ENCODE measurements at places on chromosomes 13 and 19.

DNA sequence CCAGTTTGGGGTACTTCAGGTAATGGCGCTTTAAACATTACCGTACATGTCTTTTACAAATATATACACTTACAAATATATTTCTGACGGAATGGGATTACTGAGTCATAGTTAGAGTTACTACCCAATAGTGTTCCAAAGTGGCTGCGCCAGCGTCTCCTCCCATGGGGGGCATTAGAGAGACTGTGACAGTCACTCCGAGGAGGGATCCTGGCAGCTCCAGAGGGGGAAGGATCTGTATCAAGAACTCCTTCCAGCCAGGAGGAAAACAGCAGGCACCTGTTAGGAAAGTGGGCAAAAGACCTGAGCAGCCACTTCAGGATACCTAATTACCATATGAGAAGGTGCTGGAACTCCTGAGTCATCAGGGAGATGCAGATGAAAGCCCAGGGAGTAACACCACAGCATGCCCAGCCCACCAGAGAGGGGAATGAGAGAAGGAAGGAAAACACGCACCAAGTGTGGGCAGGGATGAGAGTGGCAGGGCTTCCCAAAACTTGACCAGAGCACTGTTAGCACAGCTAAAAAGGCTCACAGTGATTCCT, 52.9 kb downstream of the SLC7A9 start:
- DNase-seq = no peak

GRCh38 chr13:38819053-38819452, 132.2 kb downstream of the FREM2 start:
- no peak for DNase-seq

- DNase-seq = no peak
Observed at GRCh38 chr13:25478186-25478585, 106.4 kb downstream of the ATP8A2 start.

- DNase-seq = no peak
Observed at GRCh38 chr19:941292-942132, 15.7 kb downstream of the ARID3A start.

DNA sequence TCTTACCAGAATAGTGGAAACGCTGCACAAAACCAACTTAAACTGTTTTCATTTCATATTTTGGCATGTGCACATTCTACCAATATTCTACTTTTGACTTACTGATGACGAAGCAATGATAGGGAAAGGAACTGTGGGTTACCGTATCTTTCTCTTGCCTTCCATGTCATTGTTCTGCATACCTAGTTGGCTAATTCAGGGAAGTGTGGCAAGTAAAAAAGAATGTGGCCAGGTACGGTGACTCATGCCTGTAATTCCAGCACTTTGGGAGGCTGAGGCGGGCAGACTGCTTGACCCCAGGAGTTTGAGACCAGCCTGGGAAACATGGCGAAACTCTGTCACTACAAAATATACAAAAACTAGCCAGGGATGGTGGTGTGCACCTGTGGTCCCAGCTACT, 108.2 kb downstream of the SIPA1L3 start:
- DNase-seq = no peak

GRCh38 chr13:59665184-59665583, 498.5 kb downstream of the DIAPH3 start:
- no peak for DNase-seq

- no peak for DNase-seq
Observed at GRCh38 chr19:51094696-51095279, 12.1 kb upstream of the KLK14 start.

DNA sequence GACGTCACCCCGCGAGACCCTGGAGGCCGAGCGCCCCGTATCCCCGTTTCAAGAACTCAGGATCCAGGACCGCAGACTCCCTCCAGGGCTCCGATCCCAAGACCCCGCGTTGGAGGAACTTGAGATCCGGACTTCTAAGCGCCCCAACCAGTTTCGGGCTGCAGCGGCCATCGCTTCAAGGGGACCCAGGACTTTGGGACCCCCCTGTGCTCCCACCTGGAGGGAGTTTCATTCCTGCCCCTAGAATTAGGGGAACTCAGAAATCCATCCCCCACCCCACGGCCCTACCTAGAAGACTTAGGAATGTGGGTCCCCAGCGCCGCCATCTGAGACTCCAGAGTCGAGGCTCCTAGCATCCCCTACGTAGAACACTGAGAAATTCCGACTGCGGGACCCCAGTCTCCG, 400 bp downstream of the PLEKHG2 start:
- DNase-seq = no peak

GRCh38 chr19:55259540-55260210, 858 bp upstream of the PPP6R1 start:
- no peak for DNase-seq

DNA sequence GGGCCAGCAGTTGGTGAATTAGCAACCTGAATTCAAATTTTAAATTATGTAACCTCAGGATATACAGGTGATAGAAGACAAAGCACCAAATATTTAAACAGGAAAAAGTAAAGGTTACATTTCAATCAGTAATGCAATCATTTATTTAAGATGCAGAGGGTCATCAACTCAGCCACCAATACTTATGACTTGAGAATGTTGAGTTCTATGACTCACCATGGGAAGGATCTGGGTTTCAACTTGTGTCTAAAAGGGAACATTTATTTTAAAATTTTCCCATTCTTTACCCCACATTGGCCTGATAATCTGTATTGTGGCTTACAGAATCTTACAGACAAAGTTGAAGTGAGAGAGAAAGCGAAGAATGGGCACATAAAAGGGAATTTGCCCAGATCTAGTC, 418.0 kb downstream of the NDFIP2 start:
- no peak for DNase-seq

DNA sequence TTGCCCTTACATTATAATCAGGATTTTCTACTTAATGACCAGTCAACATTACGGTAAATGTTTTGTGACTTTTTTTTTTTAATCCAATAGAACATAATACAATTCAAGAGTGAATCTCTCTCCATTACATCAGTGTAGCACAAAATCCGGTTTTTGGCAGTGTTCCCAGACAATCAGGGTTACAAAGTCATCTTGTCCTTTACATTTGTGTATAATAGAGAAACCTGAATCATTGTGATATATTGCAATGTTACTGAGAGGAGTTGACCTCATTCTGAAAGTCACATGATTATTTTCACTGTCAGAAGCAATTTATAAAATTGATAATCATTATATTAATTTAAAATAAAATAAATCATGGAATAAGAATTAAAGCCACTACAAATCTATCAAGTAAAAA, 1346.0 kb upstream of the SPRY2 start:
- DNase-seq = no peak

DNA sequence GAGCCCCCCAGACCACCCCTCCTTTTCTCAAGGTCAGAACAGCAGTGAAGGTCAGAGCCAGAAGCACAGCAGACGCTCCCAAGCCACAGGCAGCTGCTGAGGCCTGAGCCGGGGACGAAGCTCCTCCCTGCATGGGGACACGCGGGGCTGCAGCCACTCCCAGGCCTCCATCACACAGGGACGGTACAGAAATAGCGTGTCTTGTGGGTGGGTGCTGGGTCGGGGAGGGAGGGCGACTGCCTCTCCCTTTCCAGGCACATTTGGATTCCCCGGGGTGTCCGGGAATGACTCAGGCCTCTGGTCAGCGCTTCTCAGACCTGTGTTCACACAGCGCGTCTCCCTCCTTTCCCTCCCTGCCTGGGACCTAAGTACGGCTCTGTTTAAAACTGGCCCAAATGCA, 33.2 kb downstream of the RASA3 start:
- no peak for DNase-seq

DNA sequence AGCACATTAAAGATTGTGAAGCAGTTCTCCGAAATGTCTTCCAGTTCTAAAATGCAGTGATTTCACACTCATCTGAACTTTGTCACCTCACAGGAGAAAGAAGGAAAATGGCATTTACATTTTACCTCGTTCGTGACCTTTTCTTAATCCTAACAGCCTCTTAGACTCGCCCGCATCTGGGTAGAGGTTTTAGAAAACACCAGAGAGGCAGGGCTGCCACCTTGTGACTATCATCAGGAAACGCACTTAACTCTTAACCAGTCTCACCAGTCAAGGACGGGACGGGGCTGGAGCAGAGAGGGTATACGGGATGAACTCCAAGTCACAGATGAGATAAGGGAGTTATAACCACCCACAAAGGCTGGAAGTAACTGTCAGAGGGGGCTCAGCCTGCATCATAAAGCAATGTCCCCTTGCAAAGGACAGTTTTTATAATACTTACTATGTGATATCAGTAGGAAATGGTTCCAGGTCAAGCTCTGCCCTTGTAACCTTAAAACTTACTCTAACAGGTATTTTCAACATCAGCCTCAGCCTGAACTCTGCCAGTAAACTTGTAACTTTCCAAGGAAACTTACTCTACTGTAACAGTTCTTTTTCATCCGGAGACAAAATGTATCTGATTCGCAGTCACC, 8.6 kb upstream of the CEACAM6 start:
- peak; percentile 10 for DNase-seq

- no peak for DNase-seq
Observed at GRCh38 chr13:50055454-50055853, 40.2 kb downstream of the KCNRG start.

- no peak for DNase-seq
Observed at GRCh38 chr19:3839941-3840340, 28.9 kb downstream of the ZFR2 start.

DNA sequence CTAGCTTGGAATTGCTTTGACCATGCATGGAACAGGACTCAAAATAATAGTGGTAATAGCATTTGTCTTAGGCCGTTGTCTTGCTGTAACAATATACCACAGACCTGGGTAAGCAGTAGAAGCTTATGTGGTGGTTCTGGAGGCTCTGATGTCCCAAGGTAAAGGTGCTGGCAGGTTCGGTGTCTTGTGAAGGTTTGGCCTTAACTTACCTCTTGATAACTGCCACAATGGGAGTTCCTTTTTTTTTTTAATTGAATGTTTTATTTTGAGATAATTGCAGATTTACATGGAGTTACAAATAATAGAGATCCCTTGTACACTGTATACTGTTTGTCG, 5.8 kb downstream of the RPL21 start:
- DNase-seq = no peak

- no peak for DNase-seq
Observed at GRCh38 chr13:108760541-108760940, 131.1 kb downstream of the MYO16 start.

- DNase-seq = no peak
Observed at GRCh38 chr19:34539396-34539795, 57.8 kb downstream of the WTIP start.

- no peak for DNase-seq
Observed at GRCh38 chr19:12840091-12841079, 2.1 kb downstream of the MAST1 start.

DNA sequence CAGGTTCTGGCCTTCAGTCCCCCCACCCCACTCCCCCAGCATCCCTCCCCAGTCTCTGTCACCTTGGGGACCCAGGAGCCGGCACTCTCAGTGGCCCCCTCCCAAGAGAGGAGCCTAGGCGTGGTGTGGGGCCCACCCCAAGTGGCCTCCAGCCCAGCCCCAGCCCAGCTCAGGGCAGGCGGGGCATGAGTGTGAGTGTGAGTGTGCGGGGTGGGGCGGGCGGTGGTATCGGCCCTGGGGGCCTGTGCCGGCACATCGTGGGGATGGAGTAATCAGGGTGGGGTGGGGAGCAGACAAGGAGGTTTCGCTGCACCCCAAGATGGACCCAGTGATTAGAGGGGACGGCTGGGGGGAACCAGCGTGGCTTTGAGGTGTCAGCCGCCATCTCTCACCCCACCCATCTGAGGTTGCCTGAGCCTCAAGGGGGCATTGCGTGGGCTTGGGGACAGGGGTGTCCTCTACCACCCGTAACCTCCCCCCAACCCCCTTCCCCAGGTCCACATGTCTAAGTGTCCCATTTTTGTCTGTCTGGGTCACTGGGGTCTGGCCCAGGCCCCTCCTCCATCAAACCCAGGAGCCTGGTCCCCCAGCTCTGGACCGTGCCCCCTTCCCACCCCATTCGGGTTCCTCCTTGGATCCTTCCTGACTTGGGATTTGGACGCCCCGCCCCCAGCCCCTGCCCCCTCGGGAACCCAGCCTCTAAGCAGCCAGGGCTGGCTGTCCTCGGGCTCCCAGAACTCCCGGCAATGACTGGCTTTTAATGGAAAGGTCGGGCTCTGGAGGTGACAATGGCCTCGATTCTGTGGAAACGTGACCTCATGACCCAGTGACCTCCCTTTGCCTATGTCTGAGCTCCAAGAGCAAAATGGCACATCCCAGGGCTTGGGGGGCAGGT, 6.9 kb upstream of the SULT2B1 start:
- DNase-seq = no peak

DNA sequence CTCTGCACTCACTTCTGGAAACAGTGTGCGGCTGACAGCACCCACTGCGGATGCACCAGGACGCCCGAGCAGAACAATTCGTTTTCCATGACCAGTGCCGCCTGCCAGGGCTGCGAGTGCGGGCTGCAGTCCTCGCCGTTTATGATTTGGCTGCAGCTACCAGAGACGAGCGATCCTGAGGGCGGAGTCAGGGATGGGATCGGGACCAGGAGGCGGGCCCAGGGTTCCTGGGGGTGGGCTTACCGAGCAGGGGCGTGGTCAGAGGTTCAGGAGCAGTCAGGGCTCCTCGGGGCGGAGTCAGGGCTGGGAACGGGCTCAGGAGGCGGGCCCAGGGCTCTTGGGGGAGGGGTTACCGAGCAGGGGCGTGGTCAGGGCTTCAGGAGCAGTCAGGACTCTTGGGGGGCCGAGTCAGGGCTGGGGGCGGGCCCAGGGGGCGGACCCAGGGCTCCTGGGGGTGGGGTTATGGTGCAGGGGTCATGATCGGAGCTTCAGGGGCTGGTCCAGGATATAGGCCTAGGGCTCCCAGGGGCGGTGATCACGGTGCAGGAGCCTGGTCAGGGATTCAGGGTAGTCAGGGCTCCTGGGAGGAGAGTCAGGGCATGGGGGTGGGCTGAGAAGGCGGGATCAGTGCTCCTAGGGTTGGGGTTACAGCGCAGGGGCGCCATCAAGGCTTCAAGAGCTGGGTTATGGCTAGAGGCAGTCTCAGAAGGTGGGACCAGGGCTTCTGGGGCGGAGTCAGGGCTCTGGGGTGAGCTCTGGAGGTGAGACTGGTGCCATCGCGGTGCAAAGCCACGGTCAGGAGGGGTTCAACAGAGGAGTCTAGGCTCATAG, 1.7 kb downstream of the KLK4 start:
- no peak for DNase-seq

- DNase-seq = no peak
Observed at GRCh38 chr19:38409631-38410133, 6.8 kb downstream of the FAM98C start.

DNA sequence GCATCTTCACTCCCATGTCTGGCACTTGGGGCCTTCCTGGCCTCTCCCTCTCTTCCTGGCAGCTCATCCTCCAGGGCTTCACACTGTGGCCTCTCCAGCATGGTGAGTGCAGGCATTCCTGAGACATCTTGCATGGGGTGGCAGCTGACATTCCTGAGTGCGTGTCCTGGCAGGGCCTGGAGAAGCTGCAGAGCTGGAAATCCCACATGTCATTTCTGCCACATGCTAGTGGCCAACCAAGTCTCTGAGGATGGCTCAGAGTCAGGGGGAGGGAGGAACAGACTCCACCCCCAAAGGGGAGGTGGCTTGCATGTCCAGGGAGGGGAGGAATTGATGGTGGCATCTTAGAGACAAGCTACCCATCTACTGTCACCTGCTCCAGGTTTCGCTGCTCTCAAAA, 41.6 kb upstream of the AMER2 start:
- no peak for DNase-seq
